ENCODE measurements at places on chromosomes 12 and 14.

DNA sequence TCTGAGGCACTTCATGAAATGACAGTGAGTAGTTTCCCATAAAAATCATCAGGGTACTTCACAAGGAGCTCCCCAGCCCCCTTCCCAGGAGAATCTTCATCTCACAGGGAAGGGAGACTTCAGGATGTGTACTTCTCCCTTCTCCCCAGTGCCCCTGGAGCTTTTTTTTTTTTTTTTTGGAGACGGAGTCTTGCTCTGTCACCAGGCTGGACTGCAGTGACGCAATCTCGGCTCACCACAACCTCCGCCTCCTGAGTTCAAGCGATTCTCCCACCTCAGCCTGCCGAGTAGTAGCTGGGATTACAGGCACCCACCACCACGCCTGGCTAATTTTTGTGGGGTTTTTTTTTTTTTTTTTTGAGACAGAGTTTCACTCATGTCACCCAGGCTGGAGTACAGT lies 10.4 kb downstream of the ITPK1 start:
- no peak for DNase-seq

DNA sequence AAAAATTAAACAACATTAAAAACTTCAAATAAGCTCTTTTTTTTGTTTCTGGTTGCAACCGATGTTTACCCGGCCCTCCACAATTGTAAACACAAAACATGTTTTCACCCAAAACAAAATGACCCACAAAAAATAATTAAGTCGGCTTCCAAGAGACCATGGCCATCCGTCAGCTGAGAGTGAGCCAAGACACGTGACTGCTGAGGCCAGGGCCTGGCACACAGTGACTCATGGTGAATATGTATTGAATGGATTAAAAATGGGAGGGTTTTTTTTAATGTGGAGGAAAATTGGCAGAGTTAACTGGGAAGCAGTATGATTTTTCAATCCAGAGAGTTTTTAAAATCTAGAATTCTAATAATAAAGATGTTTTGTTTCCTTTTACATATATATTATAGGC lies 13.8 kb upstream of the CPNE8 start:
- DNase-seq = no peak

- DNase-seq = no peak
Observed at GRCh38 chr12:6146951-6147350, 22.5 kb upstream of the VWF start.

GRCh38 chr12:29159661-29160060 lies 10.6 kb downstream of the FAR2 start:
- DNase-seq = no peak

- no peak for DNase-seq
Observed at GRCh38 chr12:56029166-56029519, 8.3 kb downstream of the IKZF4 start.

GRCh38 chr12:94078138-94078723 lies 70.1 kb upstream of the PLXNC1 start:
- no peak for DNase-seq

- no peak for DNase-seq
Observed at GRCh38 chr12:28802706-28803438, 346.2 kb upstream of the FAR2 start.

DNA sequence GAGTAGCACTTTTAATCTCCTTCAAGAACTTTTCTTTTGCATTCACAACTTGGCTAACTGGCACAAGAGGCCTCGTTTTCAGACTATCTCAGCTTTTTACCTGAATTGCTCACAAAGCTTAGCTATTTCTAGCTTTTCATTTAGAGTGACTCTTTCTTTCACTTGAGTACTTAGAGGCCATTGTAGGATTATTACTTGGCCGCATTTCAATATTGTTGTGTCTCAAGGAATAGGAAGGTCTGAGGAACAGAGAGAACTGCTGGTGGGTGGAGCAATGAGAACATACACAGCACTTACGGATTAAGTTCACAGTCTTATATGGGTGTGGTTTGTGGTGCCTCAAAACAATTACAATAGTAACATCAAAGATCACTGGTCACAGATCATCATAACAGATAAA lies 224.8 kb upstream of the NPAS3 start:
- DNase-seq = no peak

GRCh38 chr12:14710632-14711320 lies 14.4 kb upstream of the GUCY2C start:
- DNase-seq = no peak

GRCh38 chr12:53174881-53175491 lies 5.5 kb upstream of the ZNF740 start:
- DNase-seq = no peak

DNA sequence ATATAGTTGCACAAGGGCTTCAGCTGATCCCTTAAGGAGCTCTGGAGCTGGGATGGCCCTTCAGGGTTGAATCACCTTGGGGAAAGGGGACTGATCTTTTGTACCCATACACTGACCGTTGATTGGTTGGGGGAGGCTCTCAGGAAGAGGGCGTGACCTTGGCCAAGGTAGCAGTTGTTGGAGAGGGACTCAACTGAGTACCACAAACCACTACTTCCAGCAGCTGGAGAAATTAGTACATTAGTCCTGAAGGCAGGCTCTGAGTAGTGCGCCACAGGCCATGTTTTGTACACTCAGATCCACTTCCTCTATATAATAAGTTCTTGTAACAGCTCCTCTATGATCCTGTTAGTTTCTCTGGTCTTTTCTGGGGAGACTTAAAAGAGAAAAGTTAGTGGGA lies 317.6 kb downstream of the CCDC91 start:
- DNase-seq = no peak

DNA sequence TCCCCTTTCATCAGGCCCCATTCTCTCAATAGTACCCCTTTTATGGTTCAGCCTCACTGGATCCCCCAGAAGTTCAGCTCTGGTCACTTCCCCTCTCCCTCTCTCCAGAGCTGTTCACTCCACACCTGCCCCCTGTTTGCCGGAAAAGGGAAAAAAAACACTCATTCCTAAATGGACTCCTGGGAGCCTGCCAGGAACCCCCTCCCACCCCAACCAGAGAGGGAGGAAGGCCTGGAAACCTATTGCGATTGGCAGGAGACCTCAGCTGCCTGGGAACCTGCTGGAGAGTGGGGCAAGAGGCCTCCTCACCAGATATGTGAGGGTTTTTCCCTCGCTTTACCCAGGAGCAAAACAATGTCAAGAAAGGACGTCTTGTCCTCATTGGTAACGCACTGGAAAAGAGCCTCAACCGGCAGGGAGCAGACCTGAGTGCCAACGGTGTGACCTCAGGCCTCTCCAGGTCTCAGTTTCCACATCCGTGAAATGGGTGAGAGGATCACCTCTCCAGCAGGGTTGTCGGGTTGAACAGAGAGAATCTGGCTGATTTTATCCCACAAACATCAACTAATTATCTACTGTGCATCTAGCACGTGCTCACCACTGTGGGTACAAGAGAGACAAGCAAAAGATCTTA lies 4.6 kb downstream of the DTX1 start:
- DNase-seq = no peak

DNA sequence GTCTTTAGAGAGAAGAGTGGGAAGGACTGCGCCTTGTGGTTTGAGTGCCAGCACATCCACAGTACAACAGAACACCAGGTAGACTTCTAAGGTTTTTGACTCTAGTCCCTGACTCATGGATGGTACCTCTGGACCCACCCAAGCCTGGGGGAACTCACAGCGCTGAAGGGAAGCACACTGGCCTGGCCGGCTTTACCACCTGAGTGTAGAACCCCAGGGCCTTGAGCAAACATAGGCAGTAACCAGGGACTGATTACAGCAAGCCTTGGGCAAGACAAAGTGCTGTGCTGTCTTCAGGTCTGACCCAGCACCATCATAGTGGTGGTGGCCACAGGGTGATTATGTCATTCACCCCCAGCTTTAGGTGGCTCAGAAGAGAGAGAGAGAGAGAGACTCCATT lies 17.2 kb downstream of the EML5 start:
- no peak for DNase-seq

GRCh38 chr14:103400537-103400936 lies 15.3 kb downstream of the MARK3 start:
- no peak for DNase-seq

DNA sequence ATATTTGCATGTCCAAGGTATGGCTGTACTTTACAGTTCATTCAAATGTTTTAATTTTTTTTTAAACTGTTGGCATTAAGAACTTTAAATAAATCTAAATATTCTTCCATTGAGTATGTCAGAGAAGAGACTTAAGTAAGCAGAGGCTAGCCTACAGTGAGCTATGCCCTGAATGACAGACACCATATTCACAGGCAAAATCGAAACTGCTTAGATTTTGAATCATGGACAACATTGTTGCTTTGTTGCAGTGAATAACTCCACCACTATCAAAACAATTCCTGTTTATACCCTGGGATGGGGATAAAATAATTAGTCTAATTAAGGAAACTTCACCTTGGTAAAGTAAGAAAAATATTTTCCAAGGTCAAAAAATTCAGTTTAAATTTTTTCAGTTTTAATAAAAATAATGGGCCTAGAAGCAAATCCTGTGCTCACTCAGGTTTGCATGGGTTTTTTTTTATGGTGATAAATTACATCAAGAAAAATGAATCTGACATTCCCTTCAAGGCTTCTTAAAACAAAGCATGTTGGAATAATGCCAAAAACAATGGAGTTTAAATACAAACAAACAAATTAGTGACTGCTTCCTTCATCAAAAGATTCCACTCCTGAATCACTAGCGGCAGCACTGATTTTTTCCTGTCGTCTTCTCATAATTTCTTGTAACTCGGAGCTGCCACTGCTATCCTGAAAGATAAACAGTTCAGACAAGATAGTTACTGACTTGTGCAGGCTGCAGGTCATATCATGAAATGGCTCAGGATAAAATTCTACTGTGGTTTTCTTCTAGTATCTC lies 168.2 kb downstream of the EPS8 start:
- no peak for DNase-seq

DNA sequence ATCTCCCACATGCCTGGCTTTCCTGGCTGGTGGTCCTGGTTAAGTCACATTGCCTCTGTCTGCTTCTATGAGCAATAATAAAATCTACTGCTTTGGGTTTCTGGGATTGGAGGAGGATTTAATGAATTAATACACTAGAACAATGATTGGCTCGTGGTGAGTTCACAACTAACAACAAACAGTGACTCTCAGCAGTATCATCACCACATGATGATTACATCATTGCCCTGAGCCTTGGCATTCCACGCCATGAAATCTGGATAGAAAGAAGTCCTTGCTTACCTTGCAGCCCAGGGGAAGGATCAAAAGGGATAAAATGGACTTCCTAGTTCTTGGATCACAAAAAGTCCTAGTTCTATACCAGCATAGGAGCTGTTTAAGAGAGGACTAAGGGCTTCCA lies 1069.0 kb downstream of the VRK1 start:
- no peak for DNase-seq

DNA sequence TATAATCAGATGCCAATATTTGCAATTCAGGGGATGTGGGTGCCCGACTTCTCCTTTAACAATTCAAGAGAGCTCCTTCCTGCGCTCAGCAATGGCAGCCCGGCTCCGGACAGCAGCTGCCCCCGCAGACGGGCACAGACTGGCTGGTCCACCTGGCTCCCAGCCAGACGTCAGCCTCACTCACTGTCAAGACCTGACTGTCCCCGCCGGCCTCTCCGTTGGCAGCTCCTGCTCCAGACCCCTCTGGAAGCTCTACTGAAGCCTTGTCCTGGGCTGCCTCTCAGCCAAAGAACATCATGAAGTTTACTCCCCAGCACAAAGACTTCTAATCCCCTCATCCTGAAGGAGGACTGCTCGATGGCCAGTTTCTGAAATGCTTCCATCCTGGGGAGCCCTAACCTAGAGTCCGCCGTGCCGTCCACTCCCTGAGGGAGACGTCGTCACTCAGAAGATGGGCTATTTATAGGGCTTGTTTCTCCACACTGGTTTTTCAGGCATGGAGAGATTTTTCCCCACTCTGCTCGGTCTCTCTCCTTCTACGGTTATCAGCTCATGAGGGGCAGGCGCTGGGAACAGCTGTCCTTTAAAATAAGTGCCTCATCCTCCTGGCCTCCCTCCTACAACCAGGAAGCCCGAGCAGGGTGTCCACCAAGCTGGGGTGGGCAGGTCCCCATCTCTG lies 126.2 kb downstream of the RFLNA start:
- no peak for DNase-seq

DNA sequence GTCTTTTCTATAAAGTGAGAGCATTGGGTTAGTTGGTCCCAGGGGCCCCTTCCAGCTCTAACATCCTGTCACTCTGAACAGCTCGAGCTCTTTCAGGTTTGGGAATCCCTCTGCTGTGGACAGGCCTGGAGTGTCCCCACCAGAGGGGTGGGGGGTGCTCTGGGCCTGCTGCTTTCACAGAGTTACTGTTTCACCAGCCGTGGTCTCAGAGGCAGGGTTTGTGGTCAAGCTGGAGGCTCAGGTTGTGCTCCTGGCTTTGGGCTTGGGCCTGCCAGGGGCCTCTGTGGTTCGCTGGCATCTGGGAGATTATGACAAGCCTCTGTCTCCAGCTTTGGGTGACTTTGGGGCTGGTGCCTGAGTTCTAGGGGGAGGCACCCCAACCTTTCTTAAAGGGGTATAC lies 59.6 kb downstream of the FBXL14 start:
- DNase-seq = peak; percentile 59

DNA sequence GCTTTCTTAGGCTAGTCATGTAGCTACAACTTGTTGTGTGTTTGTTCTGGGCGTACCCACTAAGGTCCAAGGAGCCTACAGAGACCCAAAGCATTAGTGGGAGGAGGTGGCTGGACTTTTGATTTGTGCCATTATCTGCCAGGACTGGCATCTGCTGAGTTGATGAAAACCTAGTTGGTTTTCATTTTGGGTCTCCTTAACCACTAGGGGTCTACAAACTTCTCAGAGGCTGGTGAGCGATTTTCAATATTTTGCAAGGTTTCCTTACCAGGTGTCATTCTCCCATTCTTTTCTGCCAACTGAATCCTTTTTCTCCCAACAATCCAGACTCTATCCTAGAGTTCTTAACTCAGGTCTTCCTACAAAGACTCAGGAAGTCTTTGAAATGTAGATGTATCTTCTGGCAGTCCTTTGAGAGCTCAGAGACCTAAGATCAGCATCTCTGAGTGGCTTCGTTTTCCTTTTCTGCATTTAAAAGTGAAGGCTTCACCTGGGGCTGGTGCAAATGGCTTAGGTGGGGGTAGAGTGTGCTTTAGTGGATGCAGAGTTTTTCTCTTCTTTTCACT lies 150.0 kb upstream of the RMST start:
- no peak for DNase-seq

GRCh38 chr12:29428633-29429032 lies 47.7 kb upstream of the ERGIC2 start:
- no peak for DNase-seq

DNA sequence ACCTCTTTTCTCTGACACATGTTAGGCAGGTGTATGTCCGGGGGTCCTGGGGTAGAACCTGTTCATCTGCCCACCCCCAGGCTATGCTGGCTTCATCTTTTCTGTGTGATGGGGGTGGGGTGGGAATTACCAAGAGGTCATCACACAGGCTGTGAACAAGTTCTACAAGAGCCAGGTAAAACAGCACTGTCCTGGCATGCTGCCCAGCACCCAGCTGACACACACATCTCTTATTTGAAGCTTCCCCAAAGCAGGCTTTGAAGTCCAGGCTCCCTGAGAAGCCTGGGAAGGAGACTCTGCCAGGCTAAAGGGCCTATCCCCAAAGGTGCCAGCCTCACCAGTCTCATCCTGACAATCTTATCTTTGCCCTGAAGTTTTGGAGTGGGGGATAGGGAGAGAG lies 141.1 kb downstream of the ALG10 start:
- DNase-seq = no peak
